Tibial nerve (tissue), 4 donors: ENCODE measurements at places on chromosomes 1 and 21.

- H3K4me3 ChIP-seq: no peak overlapping the region
- H3K36me3 ChIP-seq: no peaks in the 10 kb centered on the region
- H3K4me1 ChIP-seq: peaks cover 16% of the 10 kb centered on the region
- no peak for DNase-seq
Measured at GRCh38 chr21:38433471-38433870, 64.8 kb downstream of the ERG start.

- H3K27ac ChIP-seq: no peak overlapping the region
- H3K4me3 ChIP-seq: no peak overlapping the region
Measured at GRCh38 chr1:9279172-9279840, 13.4 kb upstream of the SPSB1 start.

DNA sequence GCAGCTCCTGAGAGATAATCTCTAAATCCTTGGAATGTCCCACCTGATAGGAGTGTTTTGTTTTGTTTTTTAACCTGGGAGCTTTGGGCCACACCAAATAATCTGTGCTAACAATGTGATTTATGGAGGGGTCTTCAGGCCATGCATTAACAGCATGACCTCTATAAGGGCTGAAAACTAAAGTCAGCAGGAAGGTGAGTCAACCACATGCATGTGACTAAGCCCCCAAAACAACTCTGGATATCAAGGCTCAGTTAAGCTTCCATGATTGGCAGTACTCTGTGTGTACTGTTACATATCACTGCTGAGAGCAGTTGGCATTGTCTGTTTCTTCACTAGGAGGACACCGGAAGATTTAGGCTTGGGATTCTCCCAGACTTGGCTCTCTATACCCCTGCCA is 10.7 kb downstream of the AUNIP start:
- no peak overlapping the region for H3K27ac ChIP-seq
- no peaks in the 10 kb centered on the region for H3K4me1 ChIP-seq
- no peaks in the 10 kb centered on the region for H3K27me3 ChIP-seq
- no peak for DNase-seq

DNA sequence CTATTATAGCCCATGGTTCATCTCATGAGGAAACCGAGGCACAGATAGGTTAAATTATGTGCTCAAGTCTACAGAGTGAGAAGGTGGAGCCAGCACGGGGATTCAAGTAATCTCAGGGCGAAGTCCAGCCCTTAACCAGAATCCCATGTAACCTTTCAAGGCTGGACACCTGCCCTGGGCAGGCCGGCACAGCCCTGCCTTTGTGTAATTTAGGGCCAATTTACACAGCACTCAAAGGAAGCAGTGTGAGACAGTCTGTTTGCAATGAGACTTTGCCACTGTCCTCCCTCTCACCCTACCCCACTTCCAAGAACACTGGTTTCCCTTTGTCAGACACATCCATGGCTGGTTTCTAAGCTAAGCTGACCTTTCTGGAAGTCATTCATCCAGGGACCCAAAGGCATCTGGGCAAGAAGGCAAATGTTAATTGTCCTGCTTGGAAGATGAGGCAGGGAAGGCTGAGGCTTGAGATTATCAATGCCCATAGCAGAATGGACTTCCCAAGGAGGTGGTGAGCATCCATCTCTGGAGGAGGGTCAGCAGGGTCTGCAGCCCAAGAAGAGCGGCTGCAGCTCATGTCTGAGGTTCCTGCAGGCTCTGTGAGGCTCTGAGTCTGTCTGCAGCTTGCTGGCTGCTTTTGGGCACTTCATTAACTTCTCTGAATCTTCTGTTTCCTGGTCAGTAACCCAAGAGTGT is 159.2 kb downstream of the TRABD2B start:
- no peak overlapping the region for H3K4me3 ChIP-seq
- H3K27ac ChIP-seq: peak overlapping the region; percentile 54
- no peak for DNase-seq
- H3K4me1 ChIP-seq: peaks cover 4% of the 10 kb centered on the region
- H3K27me3 ChIP-seq: no peaks in the 10 kb centered on the region

DNA sequence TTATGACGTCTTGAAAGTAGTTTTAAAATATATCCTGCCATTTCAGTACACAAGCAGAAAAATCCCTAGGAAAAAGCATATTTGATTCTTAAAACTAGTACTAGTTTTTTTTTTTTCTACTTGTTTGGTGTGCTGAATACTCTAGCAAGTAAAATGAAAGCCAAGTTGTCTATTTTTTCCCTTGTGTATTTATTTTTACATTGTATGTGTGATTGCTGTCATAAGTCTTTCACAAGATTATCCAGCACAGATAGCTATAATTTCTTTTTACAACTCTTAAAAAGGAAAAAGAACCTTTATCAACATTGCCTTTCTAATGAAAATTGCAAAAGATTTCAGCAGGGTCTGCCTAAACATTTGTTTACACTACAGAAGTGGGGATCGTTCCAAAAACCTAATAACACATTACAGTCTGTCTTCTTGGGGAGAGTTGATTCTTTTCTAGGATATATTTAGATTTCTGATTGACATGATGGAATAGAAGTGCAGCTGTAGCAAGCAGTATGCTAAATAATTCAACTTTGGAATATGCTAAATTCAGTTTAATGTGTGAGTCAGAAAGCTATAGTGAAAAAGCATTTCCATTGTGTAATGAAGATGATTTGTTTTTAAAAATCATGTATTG is 2.5 kb downstream of the DR1 start:
- H3K4me1 ChIP-seq: no peaks in the 10 kb centered on the region
- DNase-seq: no peak
- H3K36me3 ChIP-seq: no peaks in the 10 kb centered on the region
- peak overlapping the region; percentile 80 for H3K4me3 ChIP-seq
- no peaks in the 10 kb centered on the region for H3K27me3 ChIP-seq

DNA sequence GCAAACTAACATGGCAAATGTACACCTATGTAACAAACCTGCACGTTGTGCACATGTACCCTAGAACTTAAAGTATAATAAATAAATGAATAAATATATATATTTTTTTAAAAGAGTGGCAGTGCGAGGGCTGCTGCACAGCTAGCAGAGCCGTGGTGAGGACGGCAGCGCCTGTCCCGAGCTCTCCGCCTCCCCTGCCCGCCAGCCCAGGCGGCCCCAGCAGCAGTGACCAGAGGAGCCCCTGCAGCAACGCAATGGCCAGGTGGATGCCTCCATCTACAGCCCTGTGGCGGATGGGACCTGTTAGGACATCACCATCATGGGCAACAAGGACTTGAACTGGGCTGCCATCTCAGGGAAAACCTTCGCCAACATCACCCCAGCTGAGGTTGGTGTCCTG is 351.9 kb downstream of the FAM72C start:
- no peak overlapping the region for H3K27ac ChIP-seq
- no peaks in the 10 kb centered on the region for H3K36me3 ChIP-seq
- no peaks in the 10 kb centered on the region for H3K4me1 ChIP-seq

DNA sequence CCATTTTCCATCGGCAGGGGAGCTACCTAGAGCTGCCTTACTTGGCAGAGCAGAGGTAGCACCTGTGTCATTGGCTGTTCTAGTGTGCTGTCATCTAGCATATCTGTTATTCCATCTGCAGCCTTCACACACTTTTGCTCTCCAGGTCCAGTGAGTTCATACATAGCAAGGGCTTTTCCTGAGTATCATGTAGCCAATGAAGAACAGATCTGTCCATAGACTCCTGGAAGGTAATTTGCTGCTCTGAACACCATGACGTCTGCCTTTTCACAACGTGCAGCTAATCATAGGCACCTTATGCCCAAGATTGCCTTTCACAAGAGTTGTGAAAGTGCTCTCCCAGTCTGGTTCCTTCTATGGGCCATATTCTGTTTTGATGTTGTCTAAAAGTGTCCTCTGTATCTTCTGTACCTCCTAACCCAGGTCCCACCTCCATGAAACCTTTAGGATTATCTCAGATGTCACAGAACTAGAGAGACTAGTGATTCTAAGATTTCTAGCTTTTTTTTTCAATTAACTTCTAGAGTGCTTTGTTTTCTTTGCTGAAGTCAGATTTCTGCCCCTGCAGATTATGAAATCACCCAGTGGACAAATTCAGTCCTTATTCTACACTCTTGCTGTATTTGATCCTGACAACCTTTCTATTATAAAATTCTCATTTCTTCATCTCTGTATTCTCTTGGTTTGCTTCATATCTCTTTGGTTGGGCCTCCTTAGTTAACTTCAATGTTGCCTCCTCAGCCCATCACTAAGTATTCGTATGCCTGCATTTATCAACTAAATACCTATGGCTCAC is 134.8 kb downstream of the PBX1 start:
- no peak overlapping the region for H3K27ac ChIP-seq
- H3K4me1 ChIP-seq: no peaks in the 10 kb centered on the region
- no peak overlapping the region for H3K4me3 ChIP-seq
- no peaks in the 10 kb centered on the region for H3K36me3 ChIP-seq
- H3K27me3 ChIP-seq: no peaks in the 10 kb centered on the region

DNA sequence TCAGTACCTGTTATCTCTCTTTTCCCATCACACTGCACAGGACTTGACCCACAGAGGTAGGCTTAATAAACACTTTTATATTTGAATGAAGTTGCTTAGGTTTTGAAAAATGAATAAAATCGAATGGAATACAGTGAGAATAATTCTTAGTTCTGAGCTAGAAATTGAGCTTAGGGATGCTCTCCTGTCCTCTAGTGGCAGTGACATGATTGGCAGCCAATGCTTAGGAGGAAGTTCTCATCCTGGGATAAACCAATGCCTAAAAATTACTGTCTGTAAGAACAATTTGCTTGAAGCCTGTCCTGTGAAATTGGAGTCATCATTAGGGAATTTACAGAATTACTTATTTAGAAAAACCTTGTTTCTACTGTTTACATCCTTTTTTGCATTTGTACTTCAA is 21.3 kb upstream of the CYP4X1 start:
- no peak overlapping the region for H3K27ac ChIP-seq
- H3K36me3 ChIP-seq: no peaks in the 10 kb centered on the region
- H3K4me3 ChIP-seq: no peak overlapping the region
- DNase-seq: no peak

DNA sequence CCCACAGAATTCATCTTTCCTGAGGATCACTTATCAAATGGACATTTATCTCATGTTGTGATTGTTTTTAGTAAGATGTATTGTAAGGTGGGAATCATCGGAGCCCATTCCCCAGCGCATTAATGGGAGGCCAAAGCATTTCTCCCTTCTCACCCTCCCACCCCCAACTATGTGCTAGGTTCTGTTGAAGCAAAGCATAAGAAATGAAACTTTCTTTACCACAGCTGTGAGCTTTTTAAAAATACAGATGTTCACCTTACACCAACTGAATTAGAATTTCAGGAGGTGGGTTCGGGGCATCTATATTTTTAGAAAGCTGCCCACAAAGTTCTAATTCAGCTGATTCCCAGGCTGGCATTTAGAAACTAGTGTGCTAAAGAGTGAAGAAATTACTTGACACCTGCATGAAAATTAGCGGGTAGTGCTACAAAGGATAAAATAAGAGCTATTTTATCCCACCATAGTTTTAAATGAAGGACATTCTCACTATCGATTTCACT is 26.3 kb downstream of the UAP1 start:
- peaks cover 83% of the 10 kb centered on the region for H3K36me3 ChIP-seq
- no peak overlapping the region for H3K27ac ChIP-seq
- H3K4me1 ChIP-seq: no peaks in the 10 kb centered on the region
- H3K4me3 ChIP-seq: no peak overlapping the region

DNA sequence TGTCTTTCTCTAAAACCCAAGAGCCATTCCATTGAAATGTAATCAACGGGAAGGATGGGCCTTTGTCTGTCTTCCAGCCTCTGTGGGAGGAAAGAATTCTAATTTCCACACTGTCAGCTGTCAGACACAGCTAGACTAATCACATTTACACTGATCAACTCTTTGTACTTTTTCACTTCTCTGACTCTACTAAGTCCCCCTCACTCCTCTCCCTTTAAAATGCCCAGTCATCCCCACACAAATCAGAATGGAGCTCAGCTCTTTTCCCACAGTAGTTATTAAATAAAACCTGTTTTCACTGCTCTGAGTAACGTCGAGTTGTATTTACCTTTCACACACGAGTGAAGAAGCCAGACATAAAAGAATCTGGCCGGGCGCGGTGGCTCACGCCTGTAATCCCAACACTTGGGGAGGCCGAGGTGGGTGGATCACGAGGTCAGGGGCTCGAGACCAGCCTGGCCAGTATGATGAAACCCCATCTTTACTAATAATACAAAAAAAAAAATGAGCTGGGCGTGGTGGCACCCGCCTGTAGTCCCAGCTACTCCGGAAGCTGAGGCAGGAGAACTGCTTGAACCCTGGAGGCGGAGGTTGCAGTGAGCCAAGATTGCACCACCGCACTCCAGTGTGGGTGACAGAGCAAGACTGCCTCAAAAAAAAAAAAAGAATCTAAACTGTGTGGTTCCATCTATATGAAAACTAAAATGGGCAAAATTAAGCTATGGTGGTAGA is 13.3 kb downstream of the ZBTB8OS start:
- no peak overlapping the region for H3K4me3 ChIP-seq
- no peaks in the 10 kb centered on the region for H3K36me3 ChIP-seq
- H3K27me3 ChIP-seq: no peaks in the 10 kb centered on the region

DNA sequence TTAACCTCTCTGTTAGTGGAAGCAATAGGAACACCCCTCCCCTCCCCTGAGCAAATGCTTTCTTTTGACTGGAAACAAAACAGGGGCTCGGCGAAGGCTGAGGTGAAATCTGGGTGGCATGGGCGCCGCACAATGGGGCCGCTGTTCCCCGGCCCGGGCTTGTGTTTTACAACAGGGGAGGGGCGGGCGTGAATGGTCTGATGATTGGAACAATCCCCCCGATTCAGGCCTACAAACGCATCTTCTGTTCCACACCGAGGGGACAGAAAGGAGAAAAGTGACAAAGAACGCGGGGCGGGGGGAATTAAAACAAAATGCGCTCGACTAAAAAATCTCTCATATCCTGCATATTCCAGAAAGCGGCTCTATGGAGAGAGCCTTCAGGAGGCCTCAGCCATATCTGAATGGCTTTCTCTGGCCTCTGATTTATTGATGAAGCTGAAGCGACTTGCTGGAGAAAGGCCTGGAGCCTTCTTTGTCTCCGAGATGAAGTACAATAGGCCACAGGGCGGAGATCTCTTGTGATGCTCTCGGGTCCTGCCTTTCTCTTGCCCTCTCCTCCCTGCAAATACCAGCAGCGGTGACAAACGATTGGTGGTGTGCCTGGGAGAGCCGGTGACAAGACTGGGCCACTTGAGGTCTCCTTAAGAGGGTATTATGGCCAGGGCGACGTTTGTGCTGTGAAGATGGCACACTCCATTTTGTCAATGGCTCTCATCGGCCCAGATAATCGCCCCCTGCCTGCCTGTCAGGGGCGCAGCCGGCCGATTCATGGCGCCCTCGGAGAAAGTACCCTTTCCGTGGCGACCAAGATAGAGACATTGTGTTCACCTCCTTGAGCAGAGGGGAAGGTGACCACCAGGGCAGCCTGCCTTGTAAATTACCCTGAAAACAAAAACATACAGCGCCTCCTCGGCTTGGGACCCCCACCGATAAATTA is 47.1 kb upstream of the OLIG2 start:
- H3K27me3 ChIP-seq: no peaks in the 10 kb centered on the region
- H3K27ac ChIP-seq: no peak overlapping the region
- H3K4me3 ChIP-seq: no peak overlapping the region
- H3K36me3 ChIP-seq: no peaks in the 10 kb centered on the region
- DNase-seq: no peak

GRCh38 chr1:83802460-83803152 is 196.3 kb downstream of the TTLL7 start:
- H3K27ac ChIP-seq: no peak overlapping the region
- no peaks in the 10 kb centered on the region for H3K27me3 ChIP-seq
- no peaks in the 10 kb centered on the region for H3K4me1 ChIP-seq
- no peak overlapping the region for H3K4me3 ChIP-seq
- no peaks in the 10 kb centered on the region for H3K36me3 ChIP-seq

GRCh38 chr1:15684468-15685291 is 560 bp downstream of the PLEKHM2 start:
- peak overlapping the region; percentile 93 for H3K27ac ChIP-seq
- peaks cover 25% of the 10 kb centered on the region for H3K4me1 ChIP-seq
- no peak for DNase-seq
- no peaks in the 10 kb centered on the region for H3K36me3 ChIP-seq
